ENCODE measurements at places on chromosomes 5 and 9. TPM values are rescaled to one million over a fixed set of nuclear protein-coding genes. Genes with fewer than 3 reads are reported as not detected.
A peak's percentile ranks its signal among the peaks of the same experiment; 100 is the strongest.

NUTM2G gene
- not detected for polyA plus RNA-seq

DNA sequence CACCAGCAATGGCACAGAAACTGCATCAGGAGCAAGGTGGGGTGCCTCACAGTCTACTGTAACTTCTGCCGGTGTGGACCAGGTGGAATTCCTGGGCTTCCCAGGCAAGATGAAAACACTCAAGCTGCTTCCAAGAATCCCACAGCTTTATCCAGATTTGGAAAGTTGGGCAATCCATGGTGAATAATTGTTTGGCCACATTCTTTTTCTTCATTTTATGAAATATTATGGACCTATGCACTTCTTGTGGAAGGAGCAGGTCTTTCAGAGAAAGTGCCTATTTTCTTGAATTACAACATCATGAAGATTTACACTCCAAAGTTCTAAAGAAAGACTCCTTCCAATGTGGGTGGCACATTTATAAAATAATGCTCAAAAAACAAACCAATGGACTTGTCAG is 503.6 kb downstream of the SEMA5A start:
- H3K4me3 ChIP-seq, result no peak overlapping the region
- DNase-seq, result no peak
- no peaks in the 10 kb centered on the region for H3K4me1 ChIP-seq
- no peak overlapping the region for H3K27ac ChIP-seq

DNA sequence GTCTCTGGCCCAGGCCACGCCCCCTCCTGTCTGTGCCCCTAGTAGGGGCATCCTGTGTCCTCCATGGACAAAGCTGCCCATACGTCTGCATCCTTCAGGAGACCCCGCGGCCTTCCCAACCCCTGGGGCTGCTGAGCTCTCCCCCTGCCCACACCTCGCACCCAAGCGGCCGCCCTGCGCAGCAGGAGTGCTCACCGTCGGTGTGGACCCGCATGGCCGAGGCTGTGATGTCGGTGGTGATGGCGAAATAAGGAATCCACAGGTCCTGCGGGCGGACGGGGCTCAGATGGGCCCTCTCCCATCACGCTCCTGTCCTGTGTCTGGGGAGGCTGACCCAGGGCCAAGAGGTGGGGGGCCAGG is 4.8 kb upstream of the NSMF start:
- H3K4me3 ChIP-seq, result peak overlapping the region; percentile 2
- H3K27ac ChIP-seq, result peak overlapping the region; percentile 58
- no peak for DNase-seq

HRH2 gene
- polyA plus RNA-seq, result not detected

GRCh38 chr5:991472-992267 is 16.9 kb upstream of the NKD2 start:
- H3K27me3 ChIP-seq, result peaks cover 8% of the 10 kb centered on the region
- no peaks in the 10 kb centered on the region for H3K36me3 ChIP-seq
- no peak overlapping the region for H3K27ac ChIP-seq
- H3K4me1 ChIP-seq, result peaks cover 28% of the 10 kb centered on the region
- no peak for DNase-seq
- H3K4me3 ChIP-seq, result no peak overlapping the region

HTR1A gene
- polyA plus RNA-seq, result not detected

- no peak overlapping the region for H3K4me3 ChIP-seq
- DNase-seq, result peak; percentile 17
- no peaks in the 10 kb centered on the region for H3K36me3 ChIP-seq
- no peaks in the 10 kb centered on the region for H3K4me1 ChIP-seq
Observed at GRCh38 chr5:18281947-18282581, 647.8 kb downstream of the TAF11L14 start.

GRCh38 chr9:131685753-131686706 is 53.8 kb downstream of the RAPGEF1 start:
- no peak overlapping the region for H3K27ac ChIP-seq
- no peak for DNase-seq
- no peaks in the 10 kb centered on the region for H3K27me3 ChIP-seq
- H3K4me3 ChIP-seq, result no peak overlapping the region
- H3K4me1 ChIP-seq, result peaks cover 15% of the 10 kb centered on the region
